ENCODE measurements at places on chromosomes 7 and 10.

DNA sequence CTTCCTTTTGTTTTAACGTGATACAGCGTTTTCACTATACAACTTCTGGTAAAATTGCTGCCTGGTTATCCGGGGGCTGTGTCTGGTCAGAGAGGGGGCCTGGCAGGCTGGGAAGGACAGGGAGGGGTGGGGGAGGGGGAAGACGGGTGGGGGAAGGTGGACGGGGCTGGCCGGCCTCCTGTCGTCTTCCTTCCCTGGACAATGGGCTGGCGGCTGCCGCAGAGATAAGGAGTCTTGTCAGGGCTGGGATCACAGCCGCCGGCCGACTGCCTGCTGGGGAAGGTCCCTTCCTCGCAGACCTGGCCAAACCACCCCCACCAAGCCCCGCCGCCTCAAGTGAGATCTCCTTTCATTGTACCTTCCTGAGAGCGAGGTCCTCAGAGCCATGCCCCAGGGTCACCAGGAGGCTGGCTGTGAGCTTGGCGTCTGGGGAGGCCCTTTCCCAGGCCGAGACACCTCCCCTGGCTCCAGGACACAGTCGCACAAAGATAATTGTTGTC lies 151.2 kb upstream of the TNRC18 start:
- no peak for DNase-seq

GRCh38 chr10:71074176-71074755 lies 138.1 kb upstream of the UNC5B start:
- no peak for DNase-seq

DNA sequence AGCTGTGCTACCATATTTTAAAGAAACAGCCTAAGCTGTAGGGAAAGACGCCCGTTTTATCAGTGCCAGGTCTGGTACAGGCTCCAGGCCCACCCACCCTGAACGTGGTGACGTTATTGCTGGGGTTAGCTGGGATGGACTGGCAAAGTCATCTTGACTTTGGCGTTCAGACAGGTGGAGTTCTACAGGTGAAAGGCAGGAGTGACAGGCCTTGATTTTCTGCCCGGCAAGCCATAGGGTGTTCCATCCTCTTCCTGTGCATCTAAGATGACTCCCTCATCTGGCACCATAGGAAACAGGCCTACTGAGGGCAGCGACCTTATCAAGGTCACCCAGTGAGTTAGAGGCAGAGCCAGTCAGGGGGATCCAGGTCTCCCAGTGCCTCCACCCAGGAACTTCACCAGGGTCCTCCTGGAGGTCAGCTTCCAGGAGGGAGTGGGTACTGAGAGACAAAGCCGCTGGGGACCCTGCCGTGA lies 41.6 kb downstream of the HK1 start:
- no peak for DNase-seq

DNA sequence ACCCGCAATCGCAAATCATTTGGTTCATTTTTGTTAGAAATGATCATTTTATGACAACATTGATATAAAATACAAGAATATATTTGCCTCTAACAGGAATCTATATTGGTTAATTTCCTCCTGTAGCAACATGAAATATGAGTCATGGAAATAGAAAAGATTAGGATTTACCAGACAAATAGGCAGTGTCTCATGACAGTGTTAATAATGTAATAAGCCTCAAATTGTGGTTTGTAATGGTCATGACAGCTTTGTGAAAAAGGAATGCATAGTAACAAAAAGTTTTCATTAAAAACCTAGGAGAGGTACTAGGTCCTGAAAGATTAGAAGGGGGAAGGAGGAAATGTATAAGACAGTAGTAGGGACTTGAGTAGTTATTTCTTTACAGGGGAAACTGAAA lies 7.9 kb upstream of the SLK start:
- no peak for DNase-seq

DNA sequence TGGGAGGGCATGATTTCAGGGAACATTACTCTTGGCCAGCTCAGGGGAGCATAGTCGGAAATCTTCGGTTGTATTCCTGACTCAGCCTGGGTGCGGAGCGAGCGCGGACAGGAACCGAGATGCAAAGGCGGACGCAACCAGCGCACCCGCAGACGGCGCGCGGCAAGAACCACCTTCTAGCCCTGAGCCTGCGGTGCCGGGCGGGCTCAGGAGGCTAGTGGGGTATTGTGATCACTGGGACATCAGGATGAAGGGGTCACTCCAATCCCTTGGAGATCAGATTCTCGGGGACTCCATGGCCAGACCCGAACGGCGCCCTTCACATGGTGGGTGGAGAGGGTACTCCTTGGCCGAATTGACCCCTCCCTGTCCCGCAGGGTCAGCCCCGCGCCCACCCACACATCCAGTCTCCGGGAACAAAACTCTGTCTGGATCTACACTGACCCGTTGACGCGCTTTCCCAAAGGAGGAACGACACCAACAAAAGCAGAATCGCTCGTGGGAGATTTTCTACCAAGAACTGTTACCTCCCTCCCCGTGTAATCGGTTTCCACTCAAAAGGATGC lies 730.5 kb downstream of the ZWINT start:
- DNase-seq = no peak

DNA sequence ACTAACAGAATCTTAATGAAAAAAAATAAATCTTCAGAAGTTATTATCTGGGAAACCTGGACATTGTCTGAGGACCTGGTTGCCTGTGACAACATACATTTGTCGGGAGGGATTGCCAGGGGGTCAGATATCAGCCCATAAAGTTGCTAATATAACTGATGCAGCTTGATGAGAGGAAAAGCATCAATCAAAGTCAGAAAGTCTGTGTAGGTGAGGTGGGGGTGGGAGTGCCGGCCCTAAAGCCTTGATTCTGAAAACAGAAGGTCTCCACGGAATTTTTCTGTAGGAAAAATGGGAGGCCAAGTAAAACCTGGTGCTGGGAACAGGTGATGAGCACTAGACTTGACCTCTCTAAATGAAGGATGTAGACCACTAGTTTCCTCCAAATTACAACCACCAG lies 281.8 kb downstream of the FGFR2 start:
- no peak for DNase-seq

GRCh38 chr10:12783293-12783692 lies 218.2 kb downstream of the CCDC3 start:
- DNase-seq = no peak

DNA sequence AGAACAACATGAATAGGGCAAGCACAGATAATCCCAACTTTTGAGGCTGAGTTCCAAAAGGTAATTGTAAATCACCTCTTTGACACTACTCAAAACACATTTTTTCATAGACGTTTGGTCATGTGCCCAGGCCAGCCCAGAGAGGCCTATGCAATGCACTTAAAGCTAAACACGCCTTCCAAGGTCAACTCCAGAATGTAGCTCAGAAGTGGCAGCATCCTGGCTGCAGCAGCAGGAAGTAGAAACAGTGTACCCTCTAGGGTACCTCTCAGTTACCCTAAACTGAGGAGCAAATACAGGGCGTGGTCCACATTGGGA lies 58.7 kb downstream of the OSBPL3 start:
- no peak for DNase-seq

DNA sequence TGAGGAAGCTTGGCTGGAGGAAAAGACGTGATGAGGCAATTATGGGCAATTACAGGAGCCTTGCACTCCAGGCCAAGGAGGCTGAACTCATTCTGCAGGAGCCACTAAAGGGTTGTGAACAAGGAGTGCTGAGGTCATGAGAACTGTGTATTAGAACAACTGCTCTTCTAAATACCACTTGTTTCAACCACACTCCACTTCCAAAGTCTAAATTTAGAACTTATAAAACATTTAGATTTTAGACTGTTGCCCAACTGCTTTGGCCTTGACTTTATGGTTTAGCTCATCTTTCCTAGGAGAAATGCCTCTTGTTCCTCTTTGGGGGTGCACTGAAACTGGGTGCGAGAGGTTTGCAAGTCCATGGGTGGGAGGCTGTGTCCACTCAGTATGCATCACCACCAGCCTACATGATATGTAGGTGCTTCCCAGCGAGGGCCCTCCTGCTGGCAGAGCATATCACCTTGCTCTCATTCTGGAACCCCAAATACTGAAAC lies 199.7 kb upstream of the AOAH start:
- DNase-seq = no peak

- DNase-seq = no peak
Observed at GRCh38 chr7:45663167-45663921, 89.2 kb downstream of the ADCY1 start.

GRCh38 chr10:92410501-92410900 lies 119.5 kb downstream of the MARCHF5 start:
- no peak for DNase-seq

- DNase-seq = no peak
Observed at GRCh38 chr10:104332243-104333031, 5.8 kb downstream of the ITPRIP start.

All from cortex of kidney (tissue), 1 donor.